ENCODE measurements at places on chromosomes 6 and 20.

GRCh38 chr20:50133041-50133440, 20.1 kb upstream of the UBE2V1 start:
- DNase-seq = no peak

DNA sequence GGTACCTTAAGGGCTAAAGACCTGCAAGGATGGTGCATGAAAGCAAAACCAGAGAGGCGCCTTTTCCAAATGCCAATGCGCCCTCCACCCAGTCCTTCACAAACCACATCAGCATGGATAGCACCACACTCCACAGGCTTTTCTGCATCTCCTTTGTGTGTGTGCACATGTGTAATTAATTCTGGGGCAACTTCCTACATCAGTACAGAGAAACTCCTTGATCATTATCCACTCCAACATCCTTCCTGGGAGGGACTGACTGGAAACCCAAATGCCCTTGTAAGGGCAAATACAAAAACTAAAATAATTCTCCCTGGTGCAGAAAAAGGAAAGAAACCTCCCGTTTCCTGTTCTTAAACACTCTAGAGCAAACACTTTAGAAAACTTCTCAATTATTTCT, 10.8 kb downstream of the SLC52A3 start:
- no peak for DNase-seq

GRCh38 chr20:61387204-61387953, 135.3 kb downstream of the CDH4 start:
- DNase-seq = no peak

DNA sequence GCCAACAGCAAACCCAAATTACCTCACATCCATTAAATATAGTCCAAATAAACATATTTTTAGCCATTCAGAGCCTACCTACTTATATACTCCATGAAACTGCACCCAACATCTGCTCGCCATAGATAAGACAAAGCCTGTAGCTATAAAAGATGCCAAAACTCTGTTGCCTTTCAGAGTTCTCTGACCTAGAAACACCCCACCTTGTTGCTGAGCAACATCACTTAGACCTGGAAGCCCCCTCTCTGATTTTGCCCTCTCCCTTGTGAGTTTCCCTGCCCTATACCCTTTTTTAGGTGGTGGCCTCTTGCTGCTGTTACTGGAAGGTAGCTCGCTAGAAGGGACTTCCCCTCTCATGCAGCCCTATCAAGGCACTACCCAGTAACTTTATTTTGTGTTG, 27.7 kb upstream of the FBXL4 start:
- DNase-seq = no peak

- DNase-seq = no peak
These were observed 110.6 kb downstream of the TRDN start for GRCh38 chr6:123526128-123526527.

DNA sequence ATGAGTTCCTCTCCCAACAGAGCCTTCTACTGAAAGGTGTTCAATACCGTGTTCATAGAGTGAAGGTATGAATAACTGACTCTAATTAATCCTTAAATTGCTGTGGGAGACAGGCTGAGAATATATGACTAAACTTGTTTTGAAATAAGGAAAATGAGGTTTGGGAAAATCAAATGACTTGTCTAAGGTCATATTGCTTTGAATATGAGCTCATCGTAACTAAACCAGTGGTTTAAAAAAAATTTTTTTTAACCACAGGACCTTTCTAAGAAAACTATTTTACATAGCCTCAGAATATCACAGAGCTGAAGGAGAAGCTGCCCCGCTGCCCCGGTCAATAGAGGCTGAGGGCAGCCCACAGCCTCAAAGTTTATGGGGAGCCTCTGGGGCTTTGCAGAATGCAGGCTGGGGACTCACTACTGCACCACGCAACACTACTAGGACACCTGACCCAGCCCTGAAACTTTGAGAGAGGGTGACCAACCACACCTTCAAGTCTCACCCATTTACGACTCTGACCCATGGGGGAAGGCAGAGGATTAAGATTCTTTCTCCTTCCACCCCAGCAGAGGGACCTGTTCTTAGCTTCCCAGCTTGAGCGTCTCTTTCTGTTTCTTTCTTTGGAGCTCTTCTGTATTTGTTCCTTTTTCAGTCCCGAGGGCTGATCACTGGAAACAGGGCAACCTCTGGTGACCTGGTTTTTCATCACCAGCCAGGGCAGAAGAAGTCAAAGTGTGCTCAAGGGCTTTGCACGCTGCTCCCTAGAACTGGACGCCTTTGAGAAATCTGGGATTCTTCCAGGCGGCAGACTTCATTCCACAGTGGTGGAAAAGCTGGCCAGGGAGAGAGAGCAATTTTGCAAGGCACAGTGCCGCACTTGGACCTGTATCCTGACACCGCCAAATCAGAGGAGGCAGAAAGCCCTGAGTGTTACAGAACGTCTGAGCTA, 220.2 kb downstream of the ATXN1 start:
- no peak for DNase-seq

DNA sequence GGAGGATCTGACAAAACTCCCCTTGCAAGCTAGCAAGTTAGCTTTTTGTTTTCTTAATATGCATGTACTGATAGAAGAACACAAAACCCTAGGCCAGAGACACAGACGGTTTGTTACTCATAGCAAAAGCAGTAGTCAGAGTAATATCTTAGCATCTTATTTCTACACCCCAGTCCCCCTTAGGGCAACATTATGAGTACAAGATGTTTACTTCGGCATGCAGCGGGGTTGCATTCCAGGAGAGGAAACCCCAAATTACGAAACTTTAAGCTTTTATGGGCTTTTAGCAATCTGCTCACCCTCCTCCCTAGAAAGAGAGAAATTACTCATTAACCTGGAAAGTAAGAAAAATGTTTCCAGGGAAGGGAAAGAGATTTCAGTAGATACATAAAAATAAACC, 1286.9 kb downstream of the EPHA7 start:
- DNase-seq = no peak

- DNase-seq = no peak
These were observed 19.1 kb upstream of the AAR2 start for GRCh38 chr20:36217226-36217625.

GRCh38 chr6:163757520-163757919, 343.0 kb downstream of the QKI start:
- DNase-seq = no peak
